GOT3 (cell line): ENCODE measurements at places on chromosomes 1 and 21.
A peak's percentile ranks its signal among the peaks of the same experiment; 100 is the strongest.

- peak; percentile 23 for DNase-seq
Observed at GRCh38 chr1:100622037-100622436, 84.1 kb downstream of the GPR88 start.

- no peak for DNase-seq
Observed at GRCh38 chr21:42366292-42367010, at the start of gene TFF1. Gene TFF1, minus strand, starts transcription at chr21:42366535. Its CDS starts 40 bp downstream, at chr21:42366495.

- DNase-seq = no peak
Observed at GRCh38 chr1:89104687-89105086, 21.2 kb downstream of the GBP2 start.

DNA sequence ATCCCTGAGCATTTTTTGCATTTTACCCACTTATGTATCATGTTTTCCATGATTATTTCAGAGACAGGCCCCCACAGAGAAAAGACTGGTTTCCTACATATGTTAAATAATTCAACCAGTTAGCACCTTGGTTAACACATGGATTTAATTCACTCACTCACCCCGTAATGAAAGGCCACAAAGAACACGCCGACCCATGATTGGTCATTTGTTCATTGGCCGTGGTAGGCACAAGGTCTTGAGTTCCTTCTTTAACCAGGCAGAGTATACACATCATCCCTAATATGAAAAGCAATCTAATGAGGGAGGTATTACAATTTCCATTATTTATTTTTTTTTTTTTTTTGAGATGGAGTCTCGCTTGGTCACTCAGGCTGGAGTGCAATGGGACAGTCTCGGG, 50.6 kb downstream of the RPS6KA1 start:
- DNase-seq = no peak

GRCh38 chr1:74356493-74356892, 121.3 kb downstream of the TNNI3K start:
- DNase-seq = no peak

GRCh38 chr21:26405071-26405470, 168.0 kb downstream of the CYYR1 start:
- DNase-seq = no peak

DNA sequence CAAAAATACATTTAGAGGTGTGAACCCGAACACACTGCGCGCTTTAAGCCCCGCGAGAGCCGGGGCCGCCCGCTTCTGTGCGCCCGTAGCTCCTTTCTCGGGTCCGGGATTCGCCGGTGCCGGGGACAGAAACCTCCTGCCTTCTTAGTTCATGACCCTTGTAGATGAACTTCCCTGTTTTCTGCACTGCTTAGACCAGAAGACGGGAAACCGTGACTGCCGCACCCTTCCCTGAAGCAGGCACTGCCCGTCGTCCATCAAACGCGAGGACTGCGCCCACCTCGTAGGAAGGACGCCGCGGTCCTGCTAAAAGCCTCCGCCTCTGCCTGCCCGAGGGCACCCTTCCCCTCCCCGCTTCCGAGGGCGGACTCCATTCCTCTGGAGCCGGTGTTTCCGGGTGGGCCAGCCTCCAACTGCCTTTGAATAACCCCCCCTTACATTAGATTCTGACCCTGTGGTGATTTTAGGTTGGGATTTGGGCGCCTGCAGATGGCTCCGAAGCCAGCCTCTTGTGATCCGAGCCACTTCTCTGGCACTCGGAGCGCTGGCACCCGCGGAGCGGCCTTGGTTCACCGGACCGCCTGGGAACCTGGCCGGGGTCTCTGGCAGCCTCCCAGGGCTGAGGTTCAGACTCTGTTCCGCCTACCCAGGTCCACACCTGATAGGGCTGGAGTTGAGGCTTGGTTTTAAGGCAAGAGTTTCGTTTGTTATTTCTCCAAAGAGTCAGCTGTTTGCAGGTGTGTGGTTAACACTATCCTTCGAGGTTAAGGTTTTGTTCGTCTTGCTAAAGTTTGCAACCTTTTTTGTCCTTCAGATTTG, 1.2 kb upstream of the PTTG1IP start:
- no peak for DNase-seq

DNA sequence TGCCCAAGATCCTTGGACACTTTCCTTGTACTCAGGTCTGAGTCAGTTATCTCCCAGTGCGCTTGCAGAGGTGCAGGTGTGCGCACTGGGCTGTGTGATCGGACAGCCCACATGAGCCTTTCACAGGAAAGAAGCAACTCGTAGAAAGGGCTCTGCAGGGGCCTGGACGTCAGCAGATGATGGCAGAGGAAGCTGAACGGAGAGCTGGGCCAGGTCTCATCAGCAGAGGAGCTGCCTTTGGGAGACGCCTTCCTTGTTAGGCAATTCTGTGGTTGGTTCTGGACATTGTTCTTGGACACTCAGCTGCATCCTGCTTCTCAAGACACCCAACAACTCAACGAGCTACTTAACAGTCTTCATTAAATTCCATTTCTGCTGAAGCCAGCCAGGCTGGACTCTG, 7.5 kb upstream of the PROK1 start:
- DNase-seq = no peak

DNA sequence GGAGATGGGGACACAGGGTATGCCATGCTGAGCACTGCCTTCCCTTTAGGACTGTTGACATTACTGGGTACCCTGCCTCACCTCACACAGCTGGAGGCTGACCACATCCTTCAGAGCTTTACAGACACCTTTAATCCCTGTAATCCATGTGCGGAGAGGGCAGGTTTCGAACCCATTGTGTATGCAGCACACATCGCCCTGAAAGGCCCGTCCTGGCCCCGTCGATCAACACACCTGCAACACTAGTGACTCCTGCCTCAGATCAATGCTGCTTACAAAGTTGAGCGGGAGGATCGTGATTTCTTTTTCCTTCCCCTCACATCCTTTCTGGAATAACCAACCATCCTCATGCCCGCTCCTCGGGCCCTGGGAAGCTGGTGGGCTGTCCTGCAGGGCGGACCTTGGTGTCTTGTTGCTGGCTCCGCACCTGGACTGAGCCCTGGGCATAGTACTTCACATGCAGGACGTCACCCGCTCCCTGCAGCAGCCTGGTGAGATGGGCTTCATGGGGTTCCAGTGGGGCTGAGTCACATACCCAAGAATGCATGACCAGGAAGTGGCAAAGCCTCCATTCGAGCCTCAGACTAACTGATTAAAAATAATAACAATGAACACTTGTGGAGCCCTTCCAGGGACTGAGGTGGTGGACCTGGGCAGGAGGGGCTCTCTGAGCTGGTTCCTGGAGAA, 403.6 kb downstream of the PTPRU start:
- DNase-seq = no peak

- no peak for DNase-seq
Observed at GRCh38 chr1:228352677-228353481, 53.8 kb downstream of the TRIM11 start.

DNA sequence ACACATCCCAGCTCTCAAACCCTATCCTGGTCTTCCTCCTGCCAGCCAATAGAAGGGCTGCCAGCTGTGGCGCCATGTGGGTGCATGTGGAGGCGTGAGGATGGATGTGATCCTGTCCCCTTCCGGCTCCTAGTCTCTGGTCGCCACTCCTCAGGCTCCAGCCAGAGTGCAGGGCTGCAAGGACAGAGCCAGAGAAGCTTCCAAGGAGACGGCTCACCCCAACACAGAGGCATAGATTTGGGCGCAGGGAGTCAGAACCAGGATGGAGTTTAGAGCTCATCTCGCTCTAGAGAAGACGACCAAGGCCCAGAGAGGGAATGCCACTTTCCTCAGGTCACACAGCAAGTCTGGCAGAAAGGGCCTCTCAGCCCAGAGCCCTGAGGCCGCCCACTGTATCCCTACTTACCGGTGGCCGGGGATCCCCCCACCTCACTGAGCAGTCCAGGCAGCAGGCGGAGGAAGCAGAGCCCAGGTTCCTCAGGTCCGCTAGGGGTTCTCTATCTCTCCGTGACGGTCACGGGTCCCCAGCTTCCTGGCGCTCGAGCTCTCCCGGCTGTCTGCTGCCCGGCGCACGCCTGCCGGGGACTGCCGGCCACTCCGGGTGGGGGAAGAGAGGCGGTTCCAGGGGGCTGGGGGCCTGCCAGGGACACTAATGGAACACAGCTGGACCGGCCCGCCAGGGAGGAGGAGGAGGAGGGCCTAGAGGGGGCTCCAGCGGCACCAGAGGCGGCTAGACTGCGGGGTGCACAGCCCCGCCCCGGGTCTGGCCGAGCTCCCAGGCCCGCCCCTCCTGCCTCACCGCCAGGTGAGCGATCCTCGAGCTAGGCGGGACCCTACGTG, at the start of gene COL16A1:
COL16A1 (minus strand) TSS at position 587 of the 840 bp plus-strand sequence. CDS start 1,824 bp downstream, outside the sequence.
- DNase-seq = no peak

DNA sequence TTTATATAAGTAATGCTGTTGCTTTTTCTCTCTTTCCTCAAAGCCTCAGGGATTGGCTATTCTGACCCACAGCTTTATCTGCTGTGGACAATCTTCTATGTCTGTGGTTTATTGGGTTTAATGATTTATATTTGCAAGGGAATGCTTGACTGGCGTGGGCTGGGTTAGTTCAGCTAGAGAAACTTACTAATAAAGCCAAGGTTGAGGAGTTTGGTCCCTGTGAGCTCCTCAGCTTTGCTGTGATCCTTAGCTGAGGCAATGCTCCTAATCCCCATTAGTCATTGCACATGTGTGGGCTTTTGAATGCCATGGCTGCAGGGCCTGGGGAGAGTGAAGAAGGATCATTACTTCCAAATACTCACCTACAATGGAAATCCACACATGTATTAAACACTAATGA, 179.3 kb downstream of the ZNF326 start:
- no peak for DNase-seq

GRCh38 chr1:44239331-44239960, 26.2 kb downstream of the DMAP1 start:
- no peak for DNase-seq

- DNase-seq = no peak
Observed at GRCh38 chr21:42747276-42747701, 93.9 kb downstream of the PDE9A start.

GRCh38 chr1:190067592-190067991, 410.1 kb downstream of the BRINP3 start:
- DNase-seq = no peak

- DNase-seq = no peak
Observed at GRCh38 chr1:56360021-56360420, 219.3 kb downstream of the PLPP3 start.

DNA sequence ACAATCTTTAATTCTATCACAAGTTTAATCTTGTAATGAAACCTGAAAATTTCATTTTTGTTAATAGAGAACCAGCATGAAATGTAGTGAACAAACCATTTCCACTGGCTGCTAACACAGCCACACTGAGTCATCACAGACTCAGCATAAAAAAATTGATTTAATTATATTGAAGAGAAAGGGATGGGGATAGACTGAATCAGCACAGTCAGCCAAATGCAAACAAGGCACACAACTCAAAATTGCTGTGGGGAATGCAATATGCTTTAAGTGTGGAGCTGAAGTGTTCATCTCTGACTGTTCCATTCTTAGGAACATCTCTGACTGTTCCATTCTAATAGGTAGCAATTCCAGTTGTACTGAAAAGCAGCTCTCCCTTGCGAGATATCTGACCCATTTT, 299.8 kb downstream of the MRPL39 start:
- no peak for DNase-seq
